ENCODE measurements at places on chromosomes 4 and X.

GRCh38 chrX:4925911-4926310, 1212.5 kb upstream of the PRKX start:
- DNase-seq = no peak

GRCh38 chr4:70838204-70838603, 1.5 kb downstream of the GRSF1 start:
- no peak for DNase-seq

GRCh38 chr4:91758487-91758886, 545.3 kb upstream of the GRID2 start:
- no peak for DNase-seq

GRCh38 chrX:1453395-1453783, 680 bp upstream of the ASMTL start:
- DNase-seq = peak; percentile 84

DNA sequence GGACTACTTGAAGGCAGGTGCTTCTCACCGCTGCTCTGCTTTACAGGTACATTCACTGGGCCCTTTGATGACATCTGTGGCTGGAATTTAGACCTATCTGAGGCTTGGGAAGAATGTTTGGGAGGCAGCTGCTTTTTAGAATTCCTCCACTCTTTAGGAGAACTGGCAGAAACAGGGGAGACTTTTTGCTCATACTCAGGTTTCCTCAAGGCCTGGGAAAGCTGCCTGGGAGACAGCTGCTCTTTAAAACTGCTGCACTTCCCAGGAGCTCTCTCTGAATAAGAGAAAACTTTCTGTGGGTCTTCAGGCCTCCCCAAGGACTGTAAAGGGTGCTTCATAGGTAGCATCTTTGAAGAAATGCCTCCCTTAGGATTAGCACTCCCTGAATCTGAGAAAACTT, 14.3 kb downstream of the CT47C1 start:
- no peak for DNase-seq

DNA sequence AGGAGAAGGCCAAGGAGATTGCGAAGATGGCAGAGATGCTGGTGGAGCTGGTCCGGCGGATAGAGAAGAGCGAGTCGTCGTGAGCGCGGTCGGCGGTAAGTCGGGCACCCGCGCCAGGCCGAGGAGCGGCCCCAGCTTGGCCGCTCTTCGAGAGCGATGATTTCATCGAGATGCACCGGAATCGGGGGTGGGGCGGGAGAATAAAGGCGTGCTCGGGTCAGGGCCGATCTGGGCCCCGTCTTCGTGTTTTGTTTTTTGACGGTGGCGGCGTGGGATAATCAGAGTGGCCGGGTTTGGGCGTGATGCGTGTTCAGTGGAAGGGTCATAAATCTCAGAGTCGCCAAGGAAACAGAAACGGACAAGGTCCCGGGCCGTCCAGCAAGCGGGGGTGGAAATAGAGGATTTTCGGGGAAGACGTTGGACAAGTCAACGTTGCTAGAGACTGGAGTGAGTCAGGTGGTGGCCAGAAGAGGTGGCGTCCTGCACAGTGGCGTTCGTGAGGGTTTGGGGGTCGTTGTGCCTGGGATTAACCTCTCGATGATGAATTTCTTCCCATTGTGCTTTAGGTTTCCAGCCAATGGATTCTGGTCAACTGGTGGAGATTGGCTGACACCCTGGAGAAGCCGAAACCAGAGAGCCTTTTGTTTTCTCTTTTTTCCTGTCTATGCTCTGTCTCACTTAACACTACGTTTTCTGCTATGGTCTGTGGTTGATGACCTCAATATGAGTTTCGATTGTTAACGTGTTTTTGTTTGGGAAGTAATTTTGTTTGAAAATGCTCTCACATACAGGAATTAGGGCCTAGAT, 882 bp downstream of the MRFAP1 start:
- DNase-seq = peak; percentile 58

DNA sequence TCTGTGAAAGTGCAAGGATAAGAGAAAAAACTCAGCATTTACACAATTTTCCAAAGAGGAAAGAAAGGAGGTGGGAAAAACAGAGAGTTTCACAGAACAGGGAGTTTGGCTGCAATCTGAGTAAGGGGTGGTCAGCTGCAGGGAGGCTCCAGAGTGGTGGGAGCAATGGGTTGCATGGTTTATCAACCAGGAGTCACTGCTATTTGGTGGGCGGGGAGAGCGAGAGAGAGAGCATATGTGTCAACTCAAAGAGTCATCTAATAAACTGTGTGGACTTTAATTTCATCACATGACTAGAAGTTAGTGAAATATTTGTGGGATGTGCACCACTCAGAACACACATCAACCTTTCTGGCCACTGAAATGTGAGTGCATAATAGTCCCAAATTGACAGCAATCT, 94.6 kb downstream of the FAM13A start:
- no peak for DNase-seq

- no peak for DNase-seq
These were observed 1035.4 kb downstream of the SH3BGRL start for GRCh38 chrX:82237328-82237727.

DNA sequence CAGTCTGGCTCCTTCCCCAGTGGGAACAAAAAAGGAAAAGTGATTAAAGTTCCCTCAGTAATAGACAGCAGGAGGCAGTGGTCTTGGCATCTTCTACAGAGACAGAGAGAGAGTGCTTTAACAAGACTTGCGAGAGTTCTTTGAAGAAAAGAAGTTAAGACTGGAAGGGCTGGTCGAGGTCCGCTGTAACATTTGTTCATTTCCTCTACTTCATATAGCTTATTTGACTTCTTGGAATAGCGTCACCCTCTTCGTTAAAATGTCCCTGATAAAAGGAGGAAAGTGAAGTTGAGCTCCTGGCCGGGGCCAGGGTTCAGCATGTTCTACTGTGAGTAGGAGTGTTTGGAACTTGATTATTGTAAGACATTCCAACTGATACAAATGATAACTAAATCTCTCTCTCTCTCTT, 179.8 kb downstream of the SLIT2 start:
- no peak for DNase-seq

- DNase-seq = no peak
These were observed 58.9 kb upstream of the DKK2 start for GRCh38 chr4:107094976-107095375.

- DNase-seq = no peak
These were observed 110.2 kb upstream of the TENM3 start for GRCh38 chr4:182133033-182133432.

GRCh38 chr4:62806816-62807215, 1602.4 kb downstream of the TECRL start:
- no peak for DNase-seq

DNA sequence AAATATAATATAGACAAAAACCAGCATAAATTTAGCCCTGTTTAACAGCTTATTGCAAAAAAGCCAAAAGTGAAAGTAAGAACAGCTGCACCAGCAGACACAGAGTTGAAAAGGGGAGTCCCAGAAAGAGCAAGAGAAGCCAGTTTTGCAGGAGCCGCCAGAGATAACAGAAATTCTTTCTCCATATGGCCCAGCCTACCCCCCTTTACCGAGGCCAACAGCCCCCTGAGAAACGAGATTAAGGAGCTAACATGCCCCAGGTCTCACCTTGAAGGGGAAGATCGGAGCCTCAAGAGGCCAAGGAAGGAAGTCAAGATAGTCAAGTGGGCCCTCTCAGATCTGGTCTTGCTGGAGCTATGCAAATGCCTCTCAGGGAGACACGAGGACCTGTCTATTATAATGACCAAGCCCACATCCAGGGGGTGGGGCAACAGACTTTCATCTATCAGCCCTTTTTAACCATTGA, 4.8 kb downstream of the ACOX3 start:
- peak; percentile 43 for DNase-seq

GRCh38 chrX:56968980-56969379, 26.4 kb downstream of the SPIN3 start:
- no peak for DNase-seq

DNA sequence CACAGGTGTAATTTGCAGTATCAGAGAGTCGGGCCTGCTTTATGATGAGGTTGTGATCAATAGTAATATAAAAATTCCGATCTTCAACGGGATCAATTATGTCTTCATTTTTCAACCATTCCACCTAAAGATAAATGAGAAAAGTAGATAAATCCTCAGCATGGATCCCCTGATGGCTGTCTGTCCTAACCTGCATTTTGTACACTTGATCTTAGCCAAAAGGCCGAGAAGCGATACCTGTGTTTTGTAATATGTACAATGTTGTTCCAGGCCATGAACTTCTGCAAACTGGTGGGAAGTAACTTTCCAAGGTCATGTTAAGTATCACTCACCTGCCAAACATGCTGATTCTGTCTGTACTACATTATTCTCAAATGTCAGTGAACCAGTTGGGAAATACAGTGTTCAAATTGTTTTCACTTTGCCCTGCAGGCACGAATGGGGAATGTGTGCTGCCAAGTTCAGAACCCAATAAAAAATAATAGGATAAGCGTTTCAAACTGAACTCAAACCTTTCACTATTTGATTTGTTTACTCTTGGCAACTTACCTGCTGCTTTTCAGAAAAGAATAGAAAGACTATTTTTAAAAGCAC, 298.1 kb downstream of the UNC5C start:
- DNase-seq = no peak

DNA sequence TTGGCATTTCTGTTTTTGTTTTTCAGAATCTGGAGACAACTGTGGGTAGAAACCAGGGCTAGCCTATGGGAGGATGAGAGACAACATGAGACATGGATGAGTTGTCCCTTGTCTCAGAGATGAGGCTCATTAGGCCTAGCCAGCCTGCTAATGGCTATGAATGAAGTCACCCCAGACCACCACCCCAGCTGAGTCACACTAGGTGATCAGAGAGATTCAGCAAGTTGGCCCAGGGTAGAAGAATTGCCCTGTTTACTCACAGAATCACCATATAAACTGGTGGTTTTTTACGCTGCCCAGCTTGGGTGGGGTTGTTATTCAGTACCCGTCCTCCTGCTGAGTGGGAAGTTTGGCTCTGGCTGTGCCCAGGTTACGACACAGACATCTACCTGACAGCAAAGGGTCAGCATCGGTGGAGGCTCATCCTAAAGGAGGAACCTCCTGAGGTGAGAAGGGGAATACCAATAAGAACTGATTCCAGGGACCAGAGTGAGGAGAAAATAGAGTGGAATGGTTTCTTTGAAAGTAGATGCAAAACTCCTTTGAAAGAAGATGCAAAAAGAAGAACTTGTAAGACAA, 17.2 kb upstream of the ARSJ start:
- DNase-seq = no peak

GRCh38 chrX:1484638-1485019, 31.9 kb upstream of the ASMTL start:
- DNase-seq = no peak

- no peak for DNase-seq
These were observed 193.2 kb upstream of the FAT4 start for GRCh38 chr4:125121581-125121980.

- DNase-seq = no peak
These were observed 34.7 kb downstream of the NHS start for GRCh38 chrX:17409566-17410290.
